ENCODE measurements at places on chromosomes 3 and 15.

DNA sequence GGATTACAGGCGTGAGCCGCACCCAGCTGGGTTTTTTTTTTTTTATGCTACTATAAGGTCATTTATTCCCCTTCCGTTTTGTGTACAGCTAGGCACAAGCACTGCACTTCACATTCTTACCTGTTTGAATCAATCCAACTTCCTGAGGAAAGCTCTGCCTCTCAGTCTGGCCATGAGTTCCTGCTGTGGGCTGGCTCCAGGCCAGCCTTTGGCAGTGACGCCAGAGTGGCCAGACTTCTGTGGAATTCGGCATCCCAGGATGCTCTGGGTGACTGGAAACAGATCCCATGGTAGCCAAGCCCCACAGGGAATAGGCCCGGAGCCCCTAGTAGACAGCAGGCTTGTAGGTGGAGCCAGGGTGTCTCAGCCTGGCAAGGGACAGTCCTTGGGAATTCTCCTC, 21.5 kb upstream of the TIMP4 start:
- no peak for DNase-seq

DNA sequence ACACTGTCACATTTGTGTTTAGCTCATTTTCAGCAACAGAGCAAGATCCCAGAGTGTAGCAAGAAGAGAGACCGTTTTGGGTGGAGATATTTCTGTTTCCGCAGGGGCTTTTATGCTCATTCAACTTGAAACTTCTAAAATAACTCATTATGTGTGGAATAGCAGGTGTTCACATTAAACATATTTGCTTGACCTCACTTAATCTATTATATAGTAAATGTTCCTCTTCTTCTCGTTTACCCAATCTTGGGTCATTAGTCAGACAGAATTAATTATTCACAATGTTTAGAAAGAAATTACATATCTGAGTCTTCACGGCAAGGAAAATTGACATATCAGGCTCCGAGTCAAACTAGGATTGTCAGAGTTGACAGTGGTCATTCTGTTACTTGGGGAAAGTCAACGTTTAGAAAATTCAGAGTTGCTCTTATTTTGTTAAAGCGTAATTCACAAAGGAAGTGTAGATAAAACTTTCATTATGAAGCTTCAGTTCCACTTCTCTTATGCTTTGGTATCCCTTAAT, 222.9 kb downstream of the TPRG1 start:
- DNase-seq = no peak

GRCh38 chr3:178514401-178514800, 21.8 kb upstream of the KCNMB2 start:
- DNase-seq = no peak

DNA sequence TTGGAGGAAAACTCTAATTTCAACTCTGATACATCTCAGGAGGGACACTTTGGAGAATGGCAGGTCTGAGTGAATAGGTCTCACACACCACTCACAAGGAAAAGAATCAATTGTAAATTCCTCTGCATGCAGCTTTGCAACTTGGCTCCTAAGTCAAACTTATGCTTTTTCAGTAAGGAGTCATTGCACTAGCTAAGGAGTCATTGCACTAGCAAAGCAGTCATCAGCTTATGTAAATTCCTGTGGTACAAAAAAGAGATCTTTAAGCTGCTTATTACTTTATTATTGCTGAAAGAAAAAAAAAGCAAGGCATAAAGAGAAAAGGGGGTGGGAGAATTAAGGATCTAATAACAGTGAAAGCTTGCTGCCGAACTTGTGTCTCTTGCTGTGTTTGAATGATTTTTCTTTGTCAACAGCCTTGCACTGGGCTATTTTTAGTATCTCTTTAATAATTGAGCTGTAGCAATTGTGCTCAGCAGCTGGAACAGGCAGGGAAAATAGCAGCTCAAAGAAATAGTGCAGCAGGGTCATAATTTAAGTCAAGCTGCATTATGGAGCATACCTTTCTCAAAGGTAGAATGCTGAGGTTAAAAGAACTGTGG, 154.3 kb upstream of the ARPP21 start:
- DNase-seq = no peak

DNA sequence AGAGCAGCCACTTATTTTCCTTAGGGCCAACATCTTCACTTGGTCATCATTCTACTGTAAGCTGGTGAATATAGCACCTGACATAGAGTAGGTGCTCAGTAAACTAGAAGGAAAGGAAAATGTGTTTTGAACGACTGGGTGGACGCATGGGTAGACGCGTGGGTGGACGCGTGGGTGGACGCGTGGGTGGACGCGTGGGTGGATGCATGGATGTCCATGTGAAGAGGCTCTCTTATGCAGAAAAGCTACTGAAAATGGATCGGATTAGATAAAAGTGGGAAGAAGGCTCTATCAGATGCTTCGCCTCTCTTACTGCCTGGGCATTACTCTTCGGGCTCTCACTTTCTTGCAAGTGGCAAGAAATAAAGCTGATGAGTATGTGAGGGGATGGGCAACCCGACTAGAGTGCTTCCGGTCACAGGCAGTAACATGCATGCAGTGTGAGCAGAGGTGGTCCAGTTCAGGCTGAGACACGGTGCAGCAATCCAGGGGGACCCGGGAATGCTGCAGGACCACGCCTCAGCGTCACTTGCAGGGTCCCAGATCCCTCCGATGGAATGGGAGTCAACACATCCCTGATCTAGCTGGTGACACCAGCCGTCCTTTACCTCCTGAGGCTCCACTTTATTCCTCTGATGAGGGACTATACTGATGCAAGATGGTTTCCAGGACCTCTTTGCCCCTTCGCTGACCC, 138.0 kb upstream of the MEF2A start:
- DNase-seq = no peak

DNA sequence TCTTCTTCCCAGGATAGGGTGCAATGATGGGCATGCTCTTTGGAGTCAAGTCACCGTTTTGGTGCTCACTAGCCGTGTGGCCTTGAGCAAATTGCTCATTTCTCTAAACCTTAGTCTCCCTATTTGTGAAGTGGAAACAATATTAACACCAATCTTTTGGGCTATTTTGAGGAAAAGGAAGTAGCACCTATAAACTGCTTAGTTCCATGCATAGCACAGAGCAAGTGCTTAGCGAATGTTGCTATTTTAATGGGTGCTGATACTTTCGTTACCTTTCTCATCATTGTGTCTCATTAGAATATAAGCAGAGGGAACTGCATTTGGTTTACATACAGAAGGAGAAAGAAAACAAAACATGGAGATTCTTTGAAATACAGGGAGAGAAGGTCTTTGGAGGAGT, 66.1 kb downstream of the BOC start:
- no peak for DNase-seq

DNA sequence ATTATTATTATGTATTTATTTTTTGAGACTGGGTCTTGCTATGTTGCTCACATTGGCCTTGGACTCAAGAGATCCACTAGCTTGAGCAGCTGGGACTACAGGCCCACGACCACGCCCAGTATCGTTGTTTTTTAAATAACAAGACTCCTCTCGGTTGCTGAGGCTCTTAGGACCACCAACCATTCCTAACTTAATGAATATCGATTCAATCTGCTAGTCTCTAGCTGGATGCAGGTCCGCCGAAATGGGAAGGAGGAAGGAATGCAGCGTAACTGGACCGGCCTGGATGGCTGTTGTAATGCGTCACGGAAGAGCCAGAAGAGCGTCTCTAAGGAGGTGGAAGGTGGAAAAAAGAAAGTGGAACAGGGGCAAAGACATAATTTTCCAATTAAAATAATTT, 1.7 kb downstream of the ANXA2 start:
- DNase-seq = no peak

- no peak for DNase-seq
Observed at GRCh38 chr3:178022599-178022998, 513.6 kb upstream of the KCNMB2 start.

- no peak for DNase-seq
Observed at GRCh38 chr3:195059006-195059350, 212.0 kb downstream of the XXYLT1 start.

DNA sequence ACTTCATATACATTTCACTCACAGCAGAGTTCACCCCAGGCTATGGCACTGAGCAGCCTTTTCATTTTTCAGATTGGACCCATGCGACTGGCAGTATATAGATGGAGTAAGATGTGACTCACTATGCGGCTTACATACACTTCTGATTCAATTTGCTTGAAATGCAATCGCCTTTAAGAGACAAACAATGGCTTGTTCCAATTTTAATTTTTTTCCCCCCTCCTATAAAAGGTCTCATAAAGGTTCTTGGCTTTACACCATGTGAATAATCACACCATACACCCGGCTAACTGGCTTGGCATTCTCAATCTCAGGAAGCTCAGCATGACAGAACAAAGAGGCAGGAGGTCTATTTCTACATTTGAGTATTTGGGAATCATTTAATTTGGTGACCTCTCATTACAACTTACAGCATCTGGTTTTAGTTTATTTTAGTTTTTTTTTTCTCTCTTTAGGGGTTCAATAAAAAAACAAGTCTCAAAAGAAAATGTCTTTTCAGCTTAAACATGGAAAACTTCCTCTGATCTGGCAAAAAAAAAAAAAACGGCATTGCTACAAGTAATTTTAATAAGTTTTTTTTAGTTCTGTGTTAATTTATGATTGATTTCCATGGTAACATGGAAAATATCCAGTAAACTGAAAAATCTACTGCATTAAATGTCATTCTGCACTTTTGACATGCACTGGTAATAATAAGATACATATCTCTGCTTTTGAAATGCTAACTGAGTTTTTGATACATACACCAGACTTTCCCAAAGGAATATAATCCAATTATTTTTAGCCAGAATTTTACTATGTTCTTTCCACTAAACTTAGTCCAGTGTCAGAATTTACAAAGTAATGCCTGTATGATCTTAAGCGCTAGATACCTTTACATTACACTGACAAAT, 38.8 kb downstream of the GADL1 start:
- no peak for DNase-seq
